Ovary (tissue), 10 donors: ENCODE measurements at places on chromosomes 2 and 18. TPM values are rescaled to one million over a fixed set of nuclear protein-coding genes. Genes with fewer than 3 reads are reported as not detected.

DNA sequence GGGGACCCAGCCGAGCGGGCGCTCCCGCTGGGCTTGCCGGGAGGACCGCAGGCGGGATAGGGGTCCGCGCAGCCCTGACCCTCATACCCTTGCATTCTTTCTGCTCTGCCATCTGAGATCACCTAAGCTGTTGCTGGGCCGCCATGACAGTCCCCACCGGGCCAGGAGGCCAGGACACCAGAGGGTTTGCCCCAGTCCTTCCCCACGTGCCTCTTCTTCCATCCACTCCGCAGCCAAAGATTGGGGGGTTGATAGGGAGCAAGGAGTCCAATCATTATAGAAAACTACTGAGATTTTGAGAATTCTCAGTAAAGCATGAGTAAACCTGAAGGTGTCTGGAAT is 453 bp upstream of the GRB14 start:
- DNase-seq = no peak
- no peak overlapping the region for H3K27ac ChIP-seq
- no peaks in the 10 kb centered on the region for H3K27me3 ChIP-seq
- no peaks in the 10 kb centered on the region for H3K36me3 ChIP-seq
- no peaks in the 10 kb centered on the region for H3K4me1 ChIP-seq

DNA sequence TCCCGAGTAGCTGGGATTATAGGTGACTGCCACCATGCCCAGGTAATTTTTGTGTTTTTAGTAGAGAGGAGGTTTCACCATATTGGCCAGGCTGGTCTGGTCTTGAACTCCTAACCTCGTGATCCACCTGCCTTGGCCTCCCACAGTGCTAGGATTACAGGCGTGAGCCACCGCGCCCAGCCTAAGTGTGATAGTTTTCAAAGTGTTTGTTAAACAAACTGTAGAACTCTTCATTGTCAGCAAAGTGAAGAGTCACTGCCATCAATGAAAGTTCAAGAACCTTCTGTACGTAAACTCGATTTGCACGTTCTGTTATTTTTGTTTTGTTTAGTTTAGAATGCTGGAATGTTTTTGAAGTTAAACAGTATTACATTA is 18.0 kb upstream of the SOS1 start:
- H3K4me3 ChIP-seq = no peak overlapping the region
- H3K36me3 ChIP-seq = no peaks in the 10 kb centered on the region
- no peaks in the 10 kb centered on the region for H3K27me3 ChIP-seq
- no peak overlapping the region for H3K27ac ChIP-seq

GRCh38 chr2:53275743-53276142 is 491.9 kb upstream of the CHAC2 start:
- H3K27ac ChIP-seq = no peak overlapping the region
- no peaks in the 10 kb centered on the region for H3K36me3 ChIP-seq
- H3K27me3 ChIP-seq = no peaks in the 10 kb centered on the region
- no peaks in the 10 kb centered on the region for H3K4me1 ChIP-seq
- DNase-seq = no peak
- no peak overlapping the region for H3K4me3 ChIP-seq

IFIH1 gene
- 16.9 TPM for total RNA-seq

DNA sequence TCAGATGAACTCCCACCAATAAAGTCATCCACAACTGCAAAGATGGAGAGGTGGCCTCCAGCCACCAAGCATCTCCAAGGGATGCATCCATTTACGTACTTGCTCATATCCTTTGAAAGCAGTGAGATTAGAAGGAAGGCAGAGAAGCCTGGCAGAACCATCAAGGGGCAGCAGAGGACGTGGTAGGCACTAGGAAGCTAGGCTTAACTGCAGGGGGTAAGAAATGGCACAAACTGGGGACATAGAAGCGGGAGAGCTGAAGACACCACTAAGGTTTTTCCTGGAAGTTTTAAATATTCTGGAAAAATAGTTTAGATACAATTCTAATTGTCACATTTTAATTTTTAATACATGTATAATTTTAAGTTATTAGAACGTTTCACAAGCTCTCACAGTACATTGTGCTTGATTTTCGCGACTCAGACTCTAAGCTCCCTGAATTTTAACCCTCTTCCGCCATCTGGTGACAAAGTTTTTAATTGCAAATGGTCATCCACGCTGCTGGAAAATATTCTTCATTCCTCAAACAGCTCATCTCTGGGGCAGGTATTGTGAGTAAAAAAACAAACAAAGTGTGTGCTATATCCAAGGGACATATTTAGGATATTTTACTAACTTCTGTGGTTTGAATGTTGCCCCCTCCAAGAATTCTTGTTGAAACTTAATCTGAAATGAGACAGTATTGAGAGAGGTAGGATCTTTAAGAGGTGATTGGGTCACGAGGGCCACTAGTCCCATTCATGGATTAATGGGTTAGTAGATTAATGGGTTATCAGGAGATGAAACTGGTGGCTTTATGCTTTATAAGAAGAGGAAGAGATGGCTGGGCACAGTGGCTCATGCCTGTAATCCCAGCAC is 1.6 kb upstream of the PSTPIP2 start:
- H3K36me3 ChIP-seq = no peaks in the 10 kb centered on the region
- H3K4me1 ChIP-seq = peaks cover 9% of the 10 kb centered on the region
- H3K27me3 ChIP-seq = no peaks in the 10 kb centered on the region
- no peak overlapping the region for H3K27ac ChIP-seq
- no peak overlapping the region for H3K4me3 ChIP-seq
- DNase-seq = peak; percentile 56
